Activated T-helper 17 cell treated with anti-CD3 and anti-CD28 coated beads, Interleukin-2, amount 50 U/mL, for 72 hours (primary cell): ENCODE measurements at places on chromosomes 3 and 15.

DNA sequence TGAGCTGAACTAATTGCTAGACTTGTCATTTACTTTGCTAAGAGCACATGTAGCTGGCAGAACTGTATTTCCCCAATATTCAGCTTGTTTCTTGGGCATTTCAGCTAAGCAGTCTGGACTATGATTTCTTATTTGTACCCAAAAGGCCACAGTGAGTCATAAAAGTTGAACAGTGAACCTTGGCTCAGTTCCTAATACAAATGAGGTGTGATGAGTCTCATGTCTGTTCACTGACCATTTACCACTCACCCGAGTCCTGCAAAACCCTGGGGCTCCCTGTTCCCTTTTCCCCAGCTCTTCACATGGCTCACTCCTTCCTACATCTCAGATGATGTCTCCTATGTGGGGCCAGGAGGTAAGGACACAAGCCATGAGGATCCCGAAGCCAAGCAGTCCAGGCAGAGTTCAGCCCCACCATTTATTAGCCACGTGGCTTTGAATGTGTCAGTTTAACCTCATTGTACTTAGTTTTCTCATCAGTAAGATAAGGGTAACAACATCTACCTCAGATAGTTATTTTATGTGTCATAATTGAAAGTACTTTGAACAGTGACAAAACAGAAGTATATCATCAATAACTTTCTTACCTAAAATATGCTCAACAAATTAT lies 239.3 kb downstream of the IL5RA start:
- no peak for ATAC-seq

GRCh38 chr3:44355362-44356033 lies 16.9 kb downstream of the TCAIM start:
- ATAC-seq, result no peak

GRCh38 chr15:40830884-40831283 lies 2.4 kb upstream of the PPP1R14D start:
- ATAC-seq, result no peak

DNA sequence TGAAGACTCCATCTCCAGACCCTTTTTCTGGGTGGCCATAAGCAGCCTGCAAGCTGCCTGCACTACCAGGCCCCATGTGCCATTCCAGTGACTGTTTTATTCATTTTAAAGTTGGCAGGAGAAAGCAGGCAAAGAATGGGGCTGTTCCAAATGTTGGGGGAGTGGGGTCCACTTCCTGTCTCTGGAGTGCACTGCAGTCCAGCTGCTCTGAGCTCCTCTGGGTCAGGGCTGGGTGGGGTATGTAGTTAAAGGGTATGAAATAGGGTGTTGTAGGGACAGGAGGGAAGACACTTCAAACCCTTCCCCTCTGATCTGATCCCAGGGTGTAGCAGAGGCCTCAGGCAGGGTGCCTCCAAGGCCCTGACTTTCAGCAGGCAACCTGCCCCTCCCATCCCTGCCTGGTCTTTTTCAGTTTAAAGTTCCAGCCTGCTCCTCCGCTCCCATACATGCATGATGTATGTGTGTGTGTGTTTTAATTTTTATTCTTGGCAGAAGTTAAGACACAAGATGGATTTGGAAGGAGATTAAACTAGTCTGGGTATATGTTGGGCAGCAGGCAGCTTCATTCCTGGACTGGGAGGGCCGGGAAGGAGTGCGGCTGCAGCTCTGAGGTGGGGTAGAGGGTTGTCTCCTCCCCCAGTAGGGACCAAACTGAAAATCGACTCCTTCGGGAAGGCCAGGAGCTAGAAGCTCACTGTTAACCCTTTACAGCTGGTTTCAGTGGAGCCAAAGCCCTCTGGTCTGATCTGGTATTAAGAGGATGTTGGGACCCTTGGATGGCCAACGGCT lies 17.3 kb downstream of the BOC start:
- no peak for ATAC-seq

DNA sequence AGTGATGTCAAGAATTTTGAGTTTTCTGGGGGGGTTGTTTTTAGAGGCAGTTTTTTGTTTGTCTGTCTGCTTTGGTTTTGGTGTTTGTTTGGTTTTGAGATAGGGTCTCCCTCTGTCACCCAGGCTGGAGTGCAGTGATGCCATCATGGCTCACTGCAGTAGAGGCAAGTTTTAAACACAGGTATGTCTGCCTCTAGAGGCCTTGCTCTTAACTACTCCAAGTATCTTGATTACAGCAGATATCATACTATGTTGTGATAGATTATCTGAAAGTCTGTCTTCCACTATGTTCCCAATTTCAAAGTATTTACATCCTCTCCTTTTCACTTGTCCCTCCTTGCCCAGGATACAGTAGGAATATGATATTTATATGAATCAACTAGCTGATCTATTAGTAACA lies 57.7 kb downstream of the ERC2 start:
- no peak for ATAC-seq

DNA sequence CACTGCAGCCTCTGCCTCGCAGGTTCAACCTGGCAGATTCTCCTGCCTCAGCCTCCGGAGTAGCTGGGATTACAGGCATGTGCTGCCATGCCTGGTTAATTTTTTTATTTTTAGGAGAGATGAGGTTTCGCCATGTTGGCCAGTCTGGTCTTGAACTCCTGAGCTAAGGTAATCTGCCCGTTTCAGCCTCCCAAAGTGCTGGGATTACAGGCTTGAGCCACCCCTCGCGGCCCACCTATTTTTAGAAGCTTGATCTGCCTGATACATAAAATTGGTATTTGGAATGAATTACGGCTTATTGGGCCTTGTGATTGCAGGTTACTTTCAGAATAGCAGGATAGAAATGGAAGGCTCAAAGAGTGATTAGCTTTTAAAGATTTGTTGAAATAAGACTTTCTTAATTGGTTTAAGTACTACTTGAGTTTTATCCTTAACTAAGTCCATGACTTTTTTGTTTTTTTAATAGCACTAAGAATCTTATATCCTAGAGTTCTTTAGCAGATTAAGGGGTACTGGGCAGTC lies 25.0 kb downstream of the GMPS start:
- no peak for ATAC-seq

DNA sequence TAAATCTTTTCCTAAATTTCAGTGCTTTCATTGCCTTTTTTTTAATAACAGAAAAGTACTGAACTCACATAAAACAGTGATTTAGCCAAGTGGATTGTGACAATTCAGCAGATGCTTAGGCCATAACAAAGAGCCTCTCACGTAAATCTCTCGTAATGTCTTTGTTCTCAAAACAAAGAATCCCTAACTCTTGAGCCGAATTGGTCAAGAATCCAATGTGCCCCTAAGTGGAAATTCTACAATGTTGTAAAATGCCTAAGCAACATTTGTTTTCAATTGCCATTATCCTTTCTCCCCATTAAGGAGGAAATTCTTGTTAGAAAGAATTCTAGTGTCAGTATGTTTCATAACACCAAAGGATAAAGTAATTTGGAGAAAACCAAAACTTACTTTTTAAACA lies 235.7 kb upstream of the THBS1 start:
- ATAC-seq, result no peak

DNA sequence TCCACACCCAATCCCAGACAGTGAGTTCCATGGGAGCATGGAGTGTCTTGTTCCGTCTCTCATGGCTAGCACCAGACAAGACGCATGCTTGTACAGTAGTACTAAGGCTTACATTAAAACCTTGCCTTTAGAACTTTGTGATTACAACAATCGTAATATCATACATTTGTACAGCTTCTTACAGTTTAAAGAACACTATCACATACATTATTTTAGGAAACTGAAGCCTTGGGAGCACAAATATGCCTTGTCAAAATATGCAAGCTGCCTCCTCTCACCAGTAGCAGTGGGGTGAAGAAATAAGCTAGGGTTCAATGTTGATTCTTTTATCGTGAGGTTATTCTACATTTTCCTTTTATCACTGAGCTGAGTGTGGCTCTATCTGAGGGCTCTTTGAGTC lies 36.8 kb downstream of the ADAMTSL3 start:
- no peak for ATAC-seq

- no peak for ATAC-seq
These were observed 257.0 kb upstream of the GOLGA6L4 start for GRCh38 chr15:83978588-83978987.

DNA sequence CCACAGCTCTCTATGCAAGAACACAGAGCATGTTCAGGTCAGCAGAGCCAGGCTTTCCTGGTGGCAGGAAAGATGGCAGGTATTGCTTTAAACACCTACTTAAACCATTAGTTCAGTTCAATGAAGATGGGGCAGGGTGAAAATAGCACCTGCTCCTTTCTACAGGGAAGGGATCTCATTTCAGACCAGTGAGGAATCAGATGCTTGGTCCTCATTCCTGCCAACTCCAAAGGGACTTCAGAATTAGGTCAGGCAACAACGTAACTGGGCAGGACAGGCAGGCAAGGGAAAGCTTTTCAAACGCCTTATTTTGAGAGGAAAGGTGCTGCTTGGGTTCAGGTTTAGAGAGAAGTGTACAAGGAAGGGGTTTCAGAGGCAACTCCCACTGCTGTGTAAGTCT lies 12.6 kb upstream of the RPS17 start:
- no peak for ATAC-seq

GRCh38 chr3:27673701-27674100 lies 48.4 kb downstream of the EOMES start:
- ATAC-seq, result no peak

DNA sequence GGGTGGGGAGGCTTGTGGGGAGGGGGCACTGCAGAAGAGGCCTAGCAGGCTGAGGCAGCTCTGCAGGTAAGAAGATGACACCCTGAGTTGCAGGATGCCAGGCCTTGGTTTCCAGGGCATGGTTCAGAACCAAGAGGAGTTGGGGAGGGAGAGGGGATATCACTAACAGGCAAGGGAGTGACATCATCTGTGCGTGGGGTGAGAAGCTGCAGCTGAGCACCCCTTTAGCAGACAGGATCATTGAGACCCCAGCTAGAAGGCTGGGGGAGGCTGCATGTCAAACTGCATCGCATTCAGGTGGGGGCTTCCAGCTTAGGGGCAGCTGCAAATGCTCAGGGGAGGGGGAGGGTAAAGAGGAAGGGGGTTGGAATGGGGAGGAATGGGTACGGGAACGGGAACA lies 23.0 kb downstream of the CACNA2D2 start:
- ATAC-seq, result no peak

GRCh38 chr3:128585189-128585588 lies 65.4 kb downstream of the RPN1 start:
- peak; percentile 52 for ATAC-seq

GRCh38 chr3:45280232-45280631 lies 54.1 kb upstream of the TMEM158 start:
- no peak for ATAC-seq

- ATAC-seq, result peak; percentile 45
These were observed 22.4 kb downstream of the CD86 start for GRCh38 chr3:122077293-122078234.

- ATAC-seq, result no peak
These were observed 18.1 kb upstream of the PARP14 start for GRCh38 chr3:122662505-122662904.

GRCh38 chr3:194370753-194371152 lies 1.2 kb upstream of the LRRC15 start:
- no peak for ATAC-seq
